A549 (cell line): ENCODE measurements at places on chromosomes 2 and 18. TPM values are rescaled to one million over a fixed set of nuclear protein-coding genes. Genes with fewer than 3 reads are reported as not detected.

KIAA2012 gene
- polyA plus RNA-seq = 0.03 to 0.05 TPM (median 0.04 TPM) in 3 replicates

SERTAD2 gene
- 11.8 to 13.1 TPM (median 12.2 TPM) in 3 replicates for polyA plus RNA-seq

TMEM198 gene
- 0.26 to 0.42 TPM (median 0.37 TPM) in 3 replicates for polyA plus RNA-seq

LINC00305 gene
- not detected in 3 replicates for polyA plus RNA-seq

TSPYL6 gene
- not detected in 3 replicates for polyA plus RNA-seq

LYPD6B gene
- not detected in 3 replicates for polyA plus RNA-seq

GRCh38 chr2:46230115-46230571 lies 67.1 kb upstream of the EPAS1 start:
- DNase-seq = peak; percentile 84

- DNase-seq = peak; percentile 38
Measured at GRCh38 chr2:214019229-214019972, 391.5 kb upstream of the VWC2L start.

GRCh38 chr2:62920070-62920469 lies 130.6 kb upstream of the OTX1 start:
- no peak for DNase-seq

GRCh38 chr2:99259465-99259864 lies 4.0 kb upstream of the LYG2 start:
- no peak for DNase-seq

- no peak for DNase-seq
Measured at GRCh38 chr2:80080957-80081356, 223.6 kb downstream of the LRRTM1 start.

- DNase-seq = no peak
Measured at GRCh38 chr2:69733342-69734034, 8.4 kb upstream of the ANXA4 start.

GRCh38 chr2:207046724-207047123 lies 107.4 kb downstream of the CPO start:
- no peak for DNase-seq
